ENCODE measurements at places on chromosomes 5 and 9.

GRCh38 chr9:32955655-32956478 lies 45.6 kb downstream of the APTX start:
- DNase-seq: no peak

DNA sequence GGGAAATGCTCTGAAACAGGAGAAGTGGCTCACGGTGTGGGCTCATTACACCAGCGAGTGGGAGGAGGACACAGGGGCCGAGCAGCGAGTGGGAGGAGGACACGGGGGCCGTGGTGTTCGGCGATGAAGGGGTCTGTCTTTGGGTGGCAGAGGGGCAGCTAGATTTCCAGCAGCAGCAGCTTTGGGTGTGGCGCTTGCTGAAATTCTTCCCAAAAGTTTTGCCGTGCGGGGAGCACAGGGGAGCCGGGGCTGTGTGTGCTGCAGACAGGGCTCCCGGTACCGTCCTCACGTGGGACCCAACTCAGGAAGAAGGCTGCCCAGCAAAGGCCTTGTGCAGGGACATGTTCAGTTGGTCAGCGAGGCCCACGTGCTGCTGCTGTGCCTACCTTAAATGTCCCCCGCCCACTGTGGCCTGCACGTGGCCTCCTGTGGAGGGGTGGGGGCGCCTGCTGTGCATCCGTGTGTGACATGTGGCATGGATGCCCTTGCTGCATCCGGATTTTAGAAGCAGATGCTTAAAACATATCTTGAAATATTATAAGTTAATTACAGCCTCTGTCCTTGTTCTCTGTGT lies 124.3 kb upstream of the CACNA1B start:
- no peak for DNase-seq

DNA sequence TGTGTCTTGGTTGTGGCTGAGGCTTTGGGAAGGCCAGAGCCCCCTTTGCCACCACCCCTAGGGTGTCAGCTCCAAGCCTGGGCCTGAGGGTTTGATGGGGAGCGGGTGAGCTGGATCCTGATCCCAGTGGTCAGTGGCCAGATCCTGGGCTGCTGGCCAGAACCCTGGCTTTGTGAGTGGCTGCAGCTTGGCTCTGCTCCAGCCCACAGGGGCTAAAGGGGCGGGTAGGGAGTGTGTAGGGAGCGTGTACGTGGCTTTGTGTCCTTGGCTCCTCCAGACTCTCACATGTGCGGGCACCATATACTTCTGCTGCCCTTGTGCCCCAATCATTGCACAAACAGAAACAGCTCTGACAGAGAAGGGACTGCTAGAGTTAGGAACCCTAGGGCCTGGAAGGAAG lies 1.2 kb upstream of the IL11RA start:
- no peak for DNase-seq

- DNase-seq: no peak
Measured at GRCh38 chr9:74948937-74949336, 3.8 kb downstream of the C9orf40 start.

DNA sequence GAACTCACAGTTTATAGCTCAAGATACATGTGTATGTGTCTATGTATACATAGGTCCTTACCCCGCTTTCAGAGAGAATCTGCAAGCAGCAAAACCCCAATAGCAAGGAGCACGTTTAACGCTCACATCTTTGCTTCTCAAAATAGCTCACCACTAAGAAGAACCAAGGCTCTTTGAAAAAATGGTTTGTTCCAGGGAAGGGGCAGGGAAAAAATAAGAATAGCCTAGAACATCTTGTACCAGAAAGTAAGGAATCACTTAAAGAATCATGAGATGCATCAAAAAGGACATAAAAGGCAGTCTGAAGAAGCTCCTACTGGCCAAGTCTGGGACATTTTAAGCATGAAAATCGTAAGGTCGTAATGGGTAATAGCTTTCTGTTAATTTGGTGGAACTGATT lies 196.4 kb downstream of the FSTL4 start:
- no peak for DNase-seq
